ENCODE measurements at places on chromosomes 13 and 19.

DNA sequence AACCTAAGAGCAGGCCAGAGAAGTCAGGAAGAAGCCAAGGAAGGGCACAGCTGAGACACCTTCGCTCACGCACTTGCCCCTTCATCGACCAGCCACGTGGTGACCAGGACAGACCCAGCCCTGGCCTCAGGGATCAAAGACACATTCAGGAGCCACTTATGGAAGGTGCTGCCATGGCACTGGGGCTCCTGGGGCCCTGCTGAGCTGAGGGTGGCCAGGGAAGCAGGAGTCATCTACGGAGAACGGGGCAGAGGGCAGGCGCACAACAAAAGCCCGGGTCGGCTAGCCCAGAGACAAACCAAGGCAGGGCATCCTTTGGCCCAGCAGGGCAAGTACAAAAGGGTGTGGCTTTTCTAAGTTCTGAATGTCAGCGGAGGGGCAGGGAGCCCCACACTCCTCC is 2.3 kb downstream of the PLPP2 start:
- peaks cover 36% of the 10 kb centered on the region for H3K27me3 ChIP-seq
- H3K36me3 ChIP-seq: peaks cover 2% of the 10 kb centered on the region
- H3K4me3 ChIP-seq: no peak overlapping the region
- DNase-seq: no peak

GRCh38 chr13:36981156-36981743 is 17.9 kb downstream of the ALG5 start:
- H3K4me3 ChIP-seq: no peak overlapping the region
- no peak for DNase-seq
- peaks cover 49% of the 10 kb centered on the region for H3K36me3 ChIP-seq
- no peaks in the 10 kb centered on the region for H3K4me1 ChIP-seq
- no peaks in the 10 kb centered on the region for H3K27me3 ChIP-seq

DNA sequence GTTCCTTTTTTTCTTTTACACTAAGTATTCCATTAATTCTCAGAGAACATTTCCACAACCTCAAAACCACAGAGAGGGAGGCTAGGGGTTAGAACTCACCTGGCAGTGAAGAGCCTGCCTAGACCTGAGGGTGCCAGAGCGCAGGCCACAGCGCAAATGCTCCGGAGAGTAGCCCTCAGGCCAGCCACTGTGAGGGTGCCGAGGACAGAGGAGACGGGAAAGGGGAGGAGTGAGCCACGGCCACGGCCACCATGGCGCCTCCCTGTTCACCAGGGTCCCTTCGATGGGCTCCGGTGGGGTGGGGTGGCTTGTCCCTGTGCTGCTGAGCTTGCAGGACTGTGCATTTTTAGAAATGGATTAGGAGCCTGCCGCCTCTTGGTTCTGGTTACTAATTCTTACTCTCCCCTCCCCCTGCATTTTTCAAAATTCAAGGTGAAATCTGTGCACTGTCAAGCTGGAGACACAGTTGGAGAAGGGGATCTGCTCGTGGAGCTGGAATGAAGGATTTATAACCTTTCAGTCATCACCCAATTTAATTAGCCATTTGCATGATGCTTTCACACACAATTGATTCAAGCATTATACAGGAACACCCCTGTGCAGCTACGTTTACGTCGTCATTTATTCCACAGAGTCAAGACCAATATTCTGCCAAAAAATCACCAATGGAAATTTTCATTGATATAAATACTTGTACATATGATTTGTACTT is 58.8 kb downstream of the GGACT start:
- no peak overlapping the region for H3K4me3 ChIP-seq
- H3K36me3 ChIP-seq: no peaks in the 10 kb centered on the region
- H3K27me3 ChIP-seq: no peaks in the 10 kb centered on the region
- DNase-seq: no peak

DNA sequence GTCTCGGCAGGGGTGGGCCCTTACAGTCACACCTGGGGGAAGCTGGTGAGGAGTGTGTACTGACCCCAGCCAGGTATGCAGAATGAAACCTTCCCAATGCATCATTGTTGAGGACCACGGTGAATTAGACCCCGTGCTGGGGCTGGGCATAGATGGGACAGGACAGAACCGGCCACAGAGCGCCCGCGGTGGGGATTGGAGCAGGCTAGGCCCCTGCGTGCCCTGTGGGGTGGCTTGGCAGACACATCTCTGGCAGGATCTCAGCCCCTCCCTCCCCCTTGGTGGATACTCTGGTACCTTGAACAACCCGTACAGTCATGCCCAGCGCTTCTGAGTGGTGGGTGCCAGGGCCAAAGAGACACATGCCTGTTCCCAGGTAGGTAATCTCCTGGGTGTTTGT is 200.6 kb downstream of the TEX29 start:
- no peak overlapping the region for H3K4me3 ChIP-seq
- H3K36me3 ChIP-seq: no peaks in the 10 kb centered on the region
- DNase-seq: no peak
- no peak overlapping the region for H3K27ac ChIP-seq

- no peak for DNase-seq
- H3K27me3 ChIP-seq: no peaks in the 10 kb centered on the region
- no peak overlapping the region for H3K27ac ChIP-seq
- peaks cover 14% of the 10 kb centered on the region for H3K36me3 ChIP-seq
Measured at GRCh38 chr19:41386442-41386841, 10.1 kb downstream of the TMEM91 start.

DNA sequence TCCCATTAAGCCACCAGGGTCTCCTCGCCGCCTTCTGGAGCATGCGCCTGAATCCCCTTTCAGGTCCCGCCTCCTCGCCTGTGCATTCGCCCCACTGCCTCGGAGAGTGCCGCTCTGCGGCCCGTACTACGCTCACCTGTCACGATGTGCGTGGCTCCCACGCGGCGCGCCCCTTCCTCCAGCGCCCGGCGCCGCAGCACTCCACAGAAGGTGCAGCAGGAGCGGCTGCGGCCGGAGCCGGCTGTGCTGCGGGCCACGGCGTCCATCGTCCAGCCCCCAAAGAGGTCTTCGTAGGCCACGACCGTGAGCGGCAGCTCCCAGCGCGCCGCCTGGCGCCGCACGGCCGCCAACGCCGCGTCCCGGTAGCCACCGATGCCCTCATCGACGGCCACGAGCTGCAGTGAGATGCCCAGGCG is 4.3 kb downstream of the CTU1 start:
- no peaks in the 10 kb centered on the region for H3K27me3 ChIP-seq
- DNase-seq: no peak
- no peak overlapping the region for H3K4me3 ChIP-seq
- no peak overlapping the region for H3K27ac ChIP-seq
- H3K4me1 ChIP-seq: peaks cover 61% of the 10 kb centered on the region

DNA sequence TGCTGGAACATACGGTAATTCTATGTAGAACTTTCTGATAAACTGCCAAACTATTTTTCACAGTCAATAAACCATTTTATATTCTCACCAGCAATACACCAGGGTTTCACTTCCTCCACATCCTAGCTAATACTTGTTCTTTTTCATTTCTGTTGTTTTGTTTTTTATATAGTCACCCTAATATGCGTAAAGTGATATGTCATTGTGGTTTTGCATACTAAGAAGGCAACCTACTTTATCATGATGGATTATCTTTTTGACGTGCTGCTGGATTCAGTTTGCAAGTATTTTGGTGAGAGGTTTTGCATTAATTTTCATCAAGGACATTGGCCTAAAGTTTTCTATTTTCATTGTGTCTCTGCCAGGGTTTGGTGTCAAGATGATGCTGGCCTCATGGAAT is 1384.1 kb downstream of the UQCRFS1 start:
- H3K4me3 ChIP-seq: no peak overlapping the region
- H3K36me3 ChIP-seq: peaks cover 3% of the 10 kb centered on the region
- H3K27me3 ChIP-seq: no peaks in the 10 kb centered on the region
- DNase-seq: no peak
- H3K4me1 ChIP-seq: no peaks in the 10 kb centered on the region

DNA sequence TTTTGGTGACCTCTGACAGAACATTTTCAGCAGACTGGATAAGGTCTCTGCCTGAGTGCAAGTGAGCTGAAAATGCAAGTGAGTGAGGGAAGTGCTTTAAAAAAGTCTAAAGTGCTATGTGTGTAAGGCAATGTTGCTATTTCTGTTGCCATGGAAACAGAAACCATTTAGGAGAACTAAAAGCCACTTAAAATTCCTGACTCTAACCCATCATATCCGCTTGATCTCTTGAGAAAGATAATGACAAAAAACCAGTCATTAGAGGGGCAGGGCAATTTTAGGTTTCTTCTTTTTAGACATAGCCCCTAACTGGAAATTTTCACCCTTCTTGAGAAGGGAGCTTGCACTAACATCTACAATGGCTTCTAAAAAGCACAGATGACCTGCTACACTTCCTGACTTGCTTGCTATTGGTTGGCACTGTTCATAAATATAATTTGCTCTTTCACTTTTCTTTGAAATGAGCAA is at the start of gene CYSLTR2:
CYSLTR2 (plus strand) TSS at position 458 of the 468 bp plus-strand sequence. CDS start 52,889 bp downstream, outside the sequence.
- H3K4me3 ChIP-seq: peak within 1 kb of the TSS; percentile 79
- H3K27me3 ChIP-seq: peaks cover under 1% of the 10 kb centered on the region

DNA sequence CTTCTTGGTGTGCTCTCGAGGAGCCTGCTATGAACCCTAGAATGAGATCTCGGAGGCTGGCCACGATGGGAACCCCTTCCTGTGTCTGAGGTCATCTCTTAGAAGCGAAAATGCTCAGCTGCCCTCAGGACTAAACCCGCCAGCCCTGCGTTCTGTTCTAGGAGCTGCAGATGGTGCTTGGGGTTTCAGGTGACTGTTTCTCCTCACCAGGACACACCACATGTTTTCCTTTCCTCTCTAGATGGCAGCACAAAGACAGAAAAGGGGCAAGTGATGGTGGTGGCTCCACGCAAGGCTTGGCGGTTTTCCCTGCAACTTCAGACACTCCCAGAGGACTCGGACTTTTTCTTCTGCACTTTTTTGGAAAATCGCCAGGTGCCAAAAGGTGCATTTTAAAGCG is 60.1 kb downstream of the RNASEH2B start:
- peaks cover under 1% of the 10 kb centered on the region for H3K4me1 ChIP-seq
- DNase-seq: no peak
- H3K36me3 ChIP-seq: peaks cover 29% of the 10 kb centered on the region
- no peaks in the 10 kb centered on the region for H3K27me3 ChIP-seq
- H3K4me3 ChIP-seq: no peak overlapping the region

- no peaks in the 10 kb centered on the region for H3K4me1 ChIP-seq
- H3K36me3 ChIP-seq: no peaks in the 10 kb centered on the region
- no peak overlapping the region for H3K27ac ChIP-seq
- H3K27me3 ChIP-seq: no peaks in the 10 kb centered on the region
Measured at GRCh38 chr13:36046672-36047071, 84.5 kb downstream of the DCLK1 start.

DNA sequence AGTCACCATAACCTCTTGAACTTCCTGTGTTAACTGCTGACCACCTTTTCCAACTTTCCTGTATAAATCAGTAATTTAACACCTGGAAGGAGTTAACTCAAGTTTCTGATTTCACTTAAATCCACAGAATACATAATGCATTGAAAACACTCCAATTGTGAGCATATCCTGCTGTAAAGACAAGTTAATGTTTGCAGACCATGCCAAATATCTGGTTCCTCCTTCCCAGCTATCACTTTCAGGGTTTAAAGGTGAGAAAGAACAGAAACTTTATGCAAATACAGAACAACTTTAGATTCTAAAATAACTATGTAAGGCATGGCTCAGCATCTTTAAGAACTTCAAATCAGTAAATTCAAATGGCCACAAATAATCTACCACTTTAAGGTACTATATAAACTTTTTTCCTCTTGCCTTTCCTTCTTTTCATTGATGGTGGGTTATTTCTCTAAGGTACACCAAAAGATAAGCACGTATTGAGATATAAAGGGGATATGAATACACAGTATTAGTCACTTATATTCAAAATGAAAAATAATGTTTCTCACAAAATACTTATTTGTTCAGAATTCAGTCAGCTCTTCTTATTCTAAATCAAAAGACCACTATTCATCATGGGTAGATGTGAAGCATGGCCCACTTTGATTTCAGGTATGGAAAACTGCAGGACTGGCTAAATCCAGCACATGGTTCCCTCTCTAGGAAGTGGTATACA is 6.6 kb upstream of the TPTE2 start:
- DNase-seq: no peak
- H3K4me3 ChIP-seq: no peak overlapping the region
- H3K27ac ChIP-seq: no peak overlapping the region
- no peaks in the 10 kb centered on the region for H3K36me3 ChIP-seq
- H3K4me1 ChIP-seq: no peaks in the 10 kb centered on the region

GRCh38 chr13:99178636-99179035 is 22.0 kb upstream of the UBAC2 start:
- no peak for DNase-seq
- peak overlapping the region; percentile 77 for H3K27ac ChIP-seq
- H3K27me3 ChIP-seq: no peaks in the 10 kb centered on the region
- H3K36me3 ChIP-seq: peaks cover 5% of the 10 kb centered on the region
- peaks cover 44% of the 10 kb centered on the region for H3K4me1 ChIP-seq

DNA sequence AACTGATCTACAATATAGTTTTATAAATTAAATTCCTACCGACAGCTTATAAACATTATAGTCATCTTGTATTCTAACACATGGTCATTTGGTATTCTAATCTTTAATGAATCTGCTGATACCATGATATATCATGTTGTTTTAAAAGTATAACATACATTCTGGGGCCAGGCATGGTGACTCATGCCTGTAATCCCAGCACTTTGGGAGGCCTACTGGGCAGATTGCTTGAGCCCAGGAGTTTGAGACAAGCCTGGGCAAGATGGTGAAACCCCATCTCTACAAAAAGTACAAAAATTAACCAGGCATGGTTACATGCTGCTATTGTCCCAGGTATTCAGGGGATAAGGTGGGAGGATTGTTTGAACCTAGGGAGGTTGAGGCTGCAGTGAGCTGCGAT is 3.1 kb downstream of the ZNF383 start:
- no peak overlapping the region for H3K4me3 ChIP-seq
- H3K27ac ChIP-seq: no peak overlapping the region
- no peak for DNase-seq
- no peaks in the 10 kb centered on the region for H3K27me3 ChIP-seq

- H3K4me3 ChIP-seq: no peak overlapping the region
- H3K27me3 ChIP-seq: peaks cover 23% of the 10 kb centered on the region
- H3K36me3 ChIP-seq: no peaks in the 10 kb centered on the region
- no peak overlapping the region for H3K27ac ChIP-seq
Measured at GRCh38 chr13:99472122-99472440, 29.2 kb upstream of the TM9SF2 start.

DNA sequence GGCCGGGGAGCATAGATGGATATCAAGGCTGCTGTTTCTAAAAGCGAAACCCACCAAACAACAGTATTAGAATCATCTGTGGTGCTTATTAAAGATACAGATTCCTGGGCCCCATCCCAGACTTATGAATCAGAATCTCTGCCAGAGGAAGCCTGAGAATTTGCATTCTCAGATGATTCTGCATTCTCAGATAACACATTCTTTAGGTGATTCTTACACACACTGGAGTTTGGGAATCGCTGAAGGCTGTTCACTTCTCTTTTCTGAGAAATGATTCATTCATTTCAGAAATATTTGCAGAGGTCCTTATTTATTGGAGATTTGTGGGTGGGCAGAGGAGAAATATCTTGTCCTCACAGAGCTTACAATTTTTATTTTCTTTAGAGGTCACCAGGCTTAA is 24.4 kb downstream of the ALOX5AP start:
- no peak overlapping the region for H3K27ac ChIP-seq
- peaks cover 18% of the 10 kb centered on the region for H3K4me1 ChIP-seq
- H3K4me3 ChIP-seq: no peak overlapping the region

GRCh38 chr19:36136964-36137686 is 2.7 kb upstream of the CAPNS1 start:
- H3K27ac ChIP-seq: peak overlapping the region; percentile 76
- H3K27me3 ChIP-seq: no peaks in the 10 kb centered on the region
- H3K4me3 ChIP-seq: peak overlapping the region; percentile 51
- peaks cover 17% of the 10 kb centered on the region for H3K36me3 ChIP-seq
- peaks cover 27% of the 10 kb centered on the region for H3K4me1 ChIP-seq

GRCh38 chr19:15170345-15170744 is 30.4 kb downstream of the NOTCH3 start:
- no peak for DNase-seq
- H3K36me3 ChIP-seq: peaks cover 1% of the 10 kb centered on the region
- H3K27me3 ChIP-seq: peaks cover 6% of the 10 kb centered on the region
